Naive B cell (primary cell): ENCODE measurements at places on chromosomes 2 and 18.

DNA sequence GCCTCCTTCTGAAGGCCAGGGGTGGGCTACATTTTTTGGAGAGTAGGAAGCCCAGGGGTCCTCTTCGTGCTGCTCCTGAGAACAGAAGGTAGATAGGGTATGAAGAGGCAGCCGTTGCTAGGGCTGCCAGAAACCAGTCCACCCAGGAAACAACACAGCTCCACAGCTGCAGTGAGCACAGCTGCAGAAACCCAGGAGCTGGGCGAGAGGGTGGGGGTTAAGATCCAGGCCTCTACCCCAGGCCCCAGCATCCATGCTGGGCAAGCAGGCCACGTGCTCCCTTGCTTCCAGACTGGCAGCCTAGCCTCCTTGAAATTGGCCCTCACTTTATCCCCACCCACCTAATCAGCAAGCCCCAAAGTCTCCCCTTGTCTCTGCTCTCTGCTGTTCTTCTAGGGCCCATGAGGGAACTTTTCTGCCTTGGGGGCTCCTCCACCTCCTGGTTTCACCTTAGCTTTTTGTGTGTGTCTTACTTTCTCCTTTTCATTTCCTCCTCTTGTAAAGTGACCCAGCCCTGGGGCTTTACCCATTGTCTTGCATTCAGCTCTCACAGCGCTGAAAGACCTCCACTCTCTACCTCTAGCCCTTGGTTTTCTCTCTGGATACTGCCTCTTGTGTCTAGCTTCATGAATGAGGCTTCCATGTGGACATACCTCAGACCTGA, 30.7 kb downstream of the STON1 start:
- no peak for DNase-seq

DNA sequence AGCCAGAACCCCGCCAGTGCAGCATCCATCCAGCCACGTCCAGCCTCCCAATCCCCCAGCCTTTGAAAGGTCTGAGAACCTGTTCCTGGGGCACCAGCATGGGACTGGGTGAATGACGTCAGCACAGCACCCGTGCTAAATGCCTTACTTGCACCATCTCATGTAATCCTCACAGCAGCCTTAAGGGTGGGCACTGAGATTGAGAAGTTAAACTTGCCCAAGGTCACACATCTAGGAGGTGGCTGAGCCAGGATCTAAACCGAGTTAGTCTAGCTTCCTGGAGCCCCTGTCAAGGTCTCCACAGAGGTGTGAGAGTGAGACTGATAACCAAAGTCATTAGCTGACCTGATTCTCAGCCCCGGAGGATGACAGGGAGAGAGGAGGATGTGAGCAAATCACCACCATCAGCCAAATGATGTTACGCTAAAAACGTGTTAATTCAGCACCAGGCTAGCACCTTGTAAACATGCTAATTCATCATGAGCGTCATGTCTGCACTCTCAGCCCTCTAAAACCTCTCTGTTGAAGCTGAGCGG, 4.6 kb downstream of the CD8A start:
- DNase-seq, result no peak

DNA sequence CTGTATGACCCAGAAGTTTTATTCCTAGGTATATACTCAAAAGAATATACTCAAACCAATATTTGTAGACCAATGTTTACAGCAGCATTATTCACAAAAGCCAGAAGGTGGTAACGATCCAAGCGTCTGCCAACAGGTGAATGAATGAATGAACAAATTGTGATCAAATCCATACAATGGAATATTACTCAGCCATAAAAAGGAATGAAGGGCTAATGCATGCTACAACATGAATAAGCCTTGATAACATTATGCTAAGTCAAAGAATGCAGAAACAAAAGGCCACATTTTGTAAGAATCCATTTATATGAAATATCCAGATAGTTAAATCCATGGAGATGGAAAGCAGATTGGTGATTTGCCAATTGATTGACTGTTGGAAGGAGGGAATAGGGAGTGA, 5.5 kb upstream of the CD226 start:
- no peak for DNase-seq

GRCh38 chr2:11123856-11124759, 31.2 kb upstream of the SLC66A3 start:
- peak; percentile 25 for DNase-seq

GRCh38 chr2:130874512-130874911, 37.8 kb downstream of the ARHGEF4 start:
- no peak for DNase-seq

DNA sequence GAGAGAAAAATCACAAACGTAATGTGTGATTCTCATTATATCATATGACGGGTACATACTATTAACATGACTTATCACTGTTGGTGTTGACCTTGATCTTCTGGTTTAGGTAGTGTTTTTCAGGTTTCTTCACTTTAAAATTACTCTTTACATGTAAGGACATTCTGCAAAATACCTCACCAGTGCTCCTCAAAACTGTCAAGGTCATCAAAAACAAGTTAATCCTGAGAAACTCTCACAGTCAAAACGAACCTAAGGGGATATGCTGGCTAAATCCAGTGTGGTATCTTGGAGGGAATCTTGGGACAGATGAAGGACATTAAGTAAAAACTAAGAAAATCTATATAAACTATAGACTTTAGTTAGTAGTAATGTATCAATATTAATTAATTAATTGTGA, 499.8 kb downstream of the IRS1 start:
- DNase-seq, result no peak

DNA sequence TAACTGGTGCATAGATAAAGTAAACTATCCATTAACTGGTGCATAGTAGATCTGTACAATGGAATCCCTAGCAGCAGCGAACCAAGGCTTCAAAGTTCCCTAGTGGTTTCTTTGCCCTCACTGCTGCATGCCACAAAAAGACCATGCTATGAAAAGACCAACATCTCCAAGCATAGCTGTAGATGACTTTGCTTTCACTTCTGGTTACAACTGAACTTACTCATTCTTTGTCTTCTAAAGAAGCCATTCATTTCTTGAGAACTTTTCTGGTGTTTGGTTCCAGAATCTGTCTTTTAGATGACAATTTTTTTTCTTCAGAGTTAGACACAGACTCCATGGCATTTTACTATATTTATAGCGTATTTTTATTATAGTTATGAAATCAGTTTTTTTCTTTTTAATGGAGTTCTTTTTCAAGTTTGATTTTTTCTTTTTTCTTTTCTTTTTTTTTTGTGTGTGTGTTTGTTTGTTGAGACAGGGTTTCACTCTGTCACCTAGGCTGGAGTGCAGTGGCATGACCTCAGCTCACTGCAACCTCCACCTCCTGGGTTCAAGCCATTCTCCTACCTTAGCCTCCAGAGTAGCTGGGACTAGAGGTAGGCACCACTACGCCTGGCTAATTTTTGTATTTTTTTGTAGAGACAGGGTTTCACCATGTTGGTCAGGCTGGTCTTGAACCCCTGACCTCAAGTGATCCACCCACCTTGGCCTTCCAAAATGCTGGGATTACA, 63.6 kb downstream of the SLC35F5 start:
- DNase-seq, result peak; percentile 29

GRCh38 chr18:35983818-35984217, 11.3 kb downstream of the RMP24 start:
- no peak for DNase-seq

DNA sequence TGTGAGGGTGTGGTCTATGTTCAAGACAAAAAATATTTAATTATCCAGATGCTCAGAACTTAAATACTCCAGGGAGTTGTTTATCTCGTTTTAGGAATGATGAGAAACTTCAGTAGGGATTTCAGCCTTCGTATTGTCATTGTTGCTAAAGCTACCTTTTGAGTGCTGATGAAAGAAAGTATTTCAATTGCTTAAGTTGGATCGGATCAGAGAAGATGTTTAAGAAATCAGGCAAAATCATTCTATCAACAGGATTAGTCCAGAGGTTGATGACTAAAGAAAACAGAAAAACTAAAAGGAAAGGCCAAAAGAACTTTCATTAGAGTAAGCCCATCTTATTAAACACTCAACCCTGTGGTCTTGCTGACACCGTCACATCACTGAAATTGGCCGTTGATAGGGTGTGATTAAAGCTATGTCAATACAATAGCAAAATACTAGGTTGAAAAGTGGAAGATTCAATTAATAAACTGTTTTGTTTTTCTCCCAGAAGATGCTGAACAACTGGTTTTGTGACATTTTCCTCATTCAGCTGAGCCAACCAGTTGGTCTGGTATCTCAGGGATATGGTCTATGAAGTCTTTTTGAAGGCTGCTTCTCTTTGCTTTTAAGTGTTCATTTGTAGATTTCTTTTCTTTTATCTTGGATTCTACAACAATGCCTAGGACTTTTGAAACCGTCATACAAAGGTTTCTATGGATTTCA, 551.7 kb downstream of the SLC4A3 start:
- DNase-seq, result no peak

DNA sequence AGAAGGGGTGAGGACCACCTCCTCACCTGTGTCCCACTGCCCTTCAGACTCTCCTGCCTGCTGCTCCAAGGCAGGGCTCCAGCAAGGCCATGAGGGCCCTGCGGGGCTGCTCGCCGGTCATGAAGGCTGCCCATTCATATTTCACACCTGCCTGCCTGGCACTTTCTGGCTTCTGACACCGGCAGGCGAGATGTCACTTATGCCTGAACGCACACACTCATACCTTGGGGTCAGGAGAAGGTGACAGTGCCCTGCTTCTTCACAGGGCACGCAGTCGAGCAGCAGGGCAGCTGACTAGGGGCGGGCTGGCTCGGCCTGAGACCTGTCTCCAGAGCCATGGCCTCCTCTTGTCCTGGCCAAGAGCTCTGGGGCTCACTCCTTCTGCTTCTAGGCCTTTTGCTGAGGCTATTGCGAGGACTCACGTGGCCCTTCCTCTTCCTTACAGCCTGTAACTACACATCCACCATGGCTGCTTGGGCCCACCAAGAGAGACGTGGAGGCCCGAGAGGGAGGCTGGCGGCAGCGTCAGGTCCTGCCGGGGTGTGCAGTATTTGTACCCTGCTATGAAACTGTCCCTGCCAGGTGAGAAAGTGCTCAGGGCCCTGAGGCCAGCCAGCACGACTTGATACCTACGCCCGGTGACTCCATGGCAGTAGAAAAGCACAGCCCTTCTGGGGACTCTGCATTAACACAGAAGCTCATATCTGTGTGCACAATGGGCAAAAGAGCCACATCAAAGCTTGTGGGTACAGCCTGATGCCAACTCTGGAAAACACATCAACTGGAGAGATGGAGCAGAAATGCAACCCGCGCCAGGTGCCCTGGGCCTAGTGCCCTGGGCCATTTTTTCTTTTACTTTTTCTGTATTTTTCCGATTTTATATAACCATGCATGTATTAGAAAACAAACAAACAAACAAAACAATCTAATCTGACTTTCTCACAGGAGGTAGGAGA, 30.6 kb downstream of the HS6ST1 start:
- DNase-seq, result no peak

- no peak for DNase-seq
These were observed 96.7 kb upstream of the ACKR3 start for GRCh38 chr2:236472720-236473495.

- DNase-seq, result no peak
These were observed 26.7 kb downstream of the RAB1A start for GRCh38 chr2:65103013-65103715.

GRCh38 chr2:180150606-180151005, 143.5 kb upstream of the CWC22 start:
- no peak for DNase-seq

DNA sequence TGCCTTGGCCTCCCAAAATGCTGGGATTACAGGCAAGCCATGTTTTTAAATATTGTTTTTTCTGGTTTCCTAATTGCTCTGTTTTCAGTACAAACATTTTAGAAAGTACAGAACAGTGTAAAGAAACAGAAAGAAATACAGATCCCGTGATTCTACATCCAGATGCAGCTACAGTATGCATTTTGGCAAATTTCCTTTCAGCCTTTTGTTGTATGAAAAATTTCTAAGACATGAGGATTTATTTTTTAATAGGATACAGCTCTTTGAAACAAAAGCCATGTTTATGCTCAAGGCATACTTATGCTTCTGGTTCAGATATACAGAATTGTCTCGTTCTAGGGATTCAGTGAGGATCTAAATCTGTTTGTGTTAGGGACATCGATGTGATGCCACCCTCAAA, 109.5 kb downstream of the MAP2 start:
- no peak for DNase-seq

GRCh38 chr2:228841877-228842276, 429.2 kb downstream of the PID1 start:
- DNase-seq, result no peak

- no peak for DNase-seq
These were observed 23.0 kb downstream of the TET3 start for GRCh38 chr2:74007711-74008110.

GRCh38 chr18:6606411-6607085, 123.0 kb upstream of the ARHGAP28 start:
- DNase-seq, result no peak

DNA sequence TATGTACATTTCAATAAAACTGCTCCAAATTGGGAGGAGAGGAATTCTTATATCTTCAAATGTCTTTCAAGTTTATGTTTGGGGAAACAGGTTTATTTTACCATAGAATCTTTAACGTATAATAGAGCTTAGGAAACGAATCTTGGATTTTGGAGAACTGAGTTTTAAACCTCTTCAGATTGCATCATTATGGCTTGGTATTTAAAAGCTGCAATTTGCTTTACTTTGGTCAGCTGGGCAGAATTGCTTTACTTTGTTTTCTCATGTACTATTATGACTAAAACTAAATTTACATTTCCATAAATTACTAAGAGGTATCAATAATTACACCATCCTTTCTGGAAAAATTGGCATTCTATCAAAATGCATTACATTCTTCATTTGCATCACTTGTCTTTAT, 54.6 kb downstream of the BAZ2B start:
- DNase-seq, result no peak

DNA sequence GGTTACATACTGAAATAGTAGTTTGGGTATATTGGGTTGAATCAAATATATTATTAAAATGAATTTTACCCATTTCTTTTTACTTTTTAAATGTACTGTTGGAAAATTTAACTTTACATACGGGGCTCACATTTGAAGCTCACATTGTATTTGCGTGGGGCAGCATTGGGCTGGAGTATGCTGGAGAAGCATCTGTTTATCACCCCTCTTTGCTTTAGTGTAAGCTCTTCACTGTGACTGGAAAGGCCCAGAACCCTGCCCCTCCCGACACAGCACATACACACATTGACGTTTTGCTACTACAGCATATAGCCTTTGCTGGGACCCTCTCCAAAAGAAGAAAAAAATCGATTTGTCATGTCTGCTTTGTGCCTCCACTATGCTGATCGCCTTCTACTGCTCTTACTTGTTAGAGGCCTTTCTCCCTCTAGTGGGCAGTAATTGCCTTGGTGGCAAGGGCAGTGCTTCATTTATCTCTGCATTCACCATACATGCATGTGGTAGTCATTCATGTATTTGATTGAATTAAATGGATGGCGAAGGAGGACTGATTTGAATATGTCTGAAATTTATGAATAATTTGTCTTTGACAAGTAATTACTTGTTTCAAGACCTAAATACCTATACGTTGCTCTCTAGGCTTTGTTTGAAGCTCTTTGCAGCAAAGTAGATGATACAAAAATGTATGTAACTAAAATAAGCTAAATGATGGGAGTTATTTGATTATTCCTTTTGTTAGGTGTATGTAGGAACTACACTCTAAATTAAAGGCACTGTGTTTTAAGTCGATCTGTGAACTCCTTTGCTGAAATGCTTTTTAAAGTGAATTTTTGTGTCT, 37.4 kb downstream of the VAPA start:
- no peak for DNase-seq

GRCh38 chr2:113278742-113279139, at the start of gene PAX8:
Gene PAX8, minus strand, starts transcription at chr2:113278921. Its CDS starts 527 bp downstream, at chr2:113278394.
- no peak for DNase-seq
